NCI-H510A treated with DMSO at 0.1 percent for 48 hours (cell line): ENCODE measurements at places on chromosomes 1 and 21.

DNA sequence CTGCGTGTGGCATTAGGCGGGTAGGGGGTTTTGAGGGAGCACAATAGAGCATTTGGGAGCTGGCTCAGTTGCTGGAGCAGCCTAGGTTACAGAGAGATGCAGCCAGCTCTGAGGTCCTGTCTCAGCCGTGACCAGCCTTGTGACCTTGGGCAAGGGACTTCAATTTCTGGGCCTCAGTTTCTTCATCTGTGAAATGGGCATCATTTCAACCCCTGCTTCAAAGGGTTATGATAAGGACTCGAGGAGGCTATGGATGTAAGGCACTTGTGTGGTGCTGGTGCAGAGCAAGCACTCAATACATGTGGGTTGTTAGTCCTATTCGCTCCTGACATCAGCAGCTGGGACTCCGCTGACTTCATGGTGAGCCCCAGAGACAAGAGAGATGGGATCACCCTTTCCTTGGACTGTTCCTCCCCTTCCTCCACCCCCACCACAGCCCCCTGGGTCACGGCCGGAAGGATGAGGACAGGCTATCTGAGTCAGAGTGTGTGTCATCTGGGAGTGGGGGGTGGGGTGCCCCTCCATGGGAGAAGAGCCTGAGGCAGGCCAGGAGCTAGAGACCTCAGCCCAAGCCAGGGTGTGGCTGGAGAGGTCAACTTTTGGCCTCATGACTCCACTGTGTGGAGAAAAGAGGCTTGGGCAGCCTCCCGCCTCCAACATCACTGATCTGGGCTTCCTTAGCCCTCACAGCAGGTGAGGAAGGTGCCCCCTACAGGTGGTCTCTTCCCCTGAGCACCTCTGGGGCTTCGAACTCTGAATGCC, 71.4 kb upstream of the ZBTB40 start:
- DNase-seq: no peak

GRCh38 chr1:3174487-3175247, 105.7 kb downstream of the PRDM16 start:
- no peak for DNase-seq

DNA sequence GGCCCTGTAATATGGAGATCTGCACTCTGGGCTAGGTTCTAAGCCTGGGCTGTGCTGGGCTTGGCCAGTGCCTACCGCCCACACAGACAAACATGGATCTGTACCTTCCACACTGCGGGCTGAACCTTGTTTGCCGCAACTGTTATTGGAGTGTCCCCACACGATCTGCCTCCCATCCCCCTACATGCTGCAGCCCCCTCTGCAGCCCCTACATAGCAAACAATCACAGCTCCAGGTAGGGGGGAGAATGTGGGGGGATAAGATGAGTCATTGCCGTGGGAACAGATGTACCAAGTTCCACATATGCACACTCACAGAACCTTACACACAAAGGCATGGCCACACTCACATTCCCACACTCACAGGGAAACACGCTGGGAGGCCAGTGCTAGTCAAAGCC, 2.1 kb upstream of the HCRTR1 start:
- DNase-seq: no peak

DNA sequence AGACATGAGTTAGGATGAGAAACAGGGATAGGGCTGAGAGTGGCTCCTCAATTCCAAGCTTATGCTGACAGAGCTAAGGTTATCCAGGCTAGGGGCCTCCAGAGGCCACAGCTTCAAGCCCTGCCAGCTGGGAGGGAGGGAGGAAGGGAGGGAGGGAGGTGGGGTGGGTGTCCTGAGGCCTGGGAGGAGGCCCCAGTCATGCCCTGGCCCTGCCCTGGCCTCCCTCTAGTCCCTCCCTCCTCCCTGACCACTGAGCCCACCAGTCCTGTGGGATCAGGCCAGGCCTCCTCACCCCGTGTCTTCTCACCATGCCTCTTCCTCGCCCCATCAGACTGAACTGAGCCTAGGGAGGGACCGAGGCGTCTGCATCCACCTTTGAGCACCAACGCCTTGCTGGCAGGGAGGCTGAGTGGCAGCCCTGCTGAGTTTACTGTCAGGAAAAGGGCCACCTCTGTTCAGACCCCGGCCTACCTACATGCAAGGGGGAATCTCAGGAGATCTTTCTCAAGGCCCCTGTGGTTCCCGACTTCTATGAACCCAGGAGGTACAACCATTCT, 116.1 kb downstream of the NPHP4 start:
- no peak for DNase-seq

DNA sequence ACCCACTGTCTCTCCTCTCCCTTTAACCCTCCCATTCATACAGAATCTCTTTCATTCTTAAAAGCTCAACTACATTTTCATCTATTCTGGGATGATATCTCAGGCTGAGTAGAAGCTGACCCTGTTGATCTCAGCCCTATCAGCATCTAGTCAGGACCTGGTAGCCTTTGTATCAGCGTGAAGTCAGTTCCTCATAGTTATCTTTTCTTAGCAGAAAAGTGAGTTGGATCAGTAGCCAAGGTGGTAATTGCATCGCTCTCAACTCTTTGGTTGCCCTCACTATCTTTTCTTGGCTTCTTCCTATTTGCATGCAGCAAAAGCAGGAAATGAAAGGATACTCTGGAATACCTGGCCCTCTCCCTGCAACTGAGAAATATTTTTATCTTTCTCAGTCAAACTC, 13.6 kb upstream of the GOLT1A start:
- DNase-seq: no peak

GRCh38 chr21:46191257-46191685, 7.0 kb upstream of the SPATC1L start:
- no peak for DNase-seq

GRCh38 chr21:44052830-44053226, 40.7 kb downstream of the TRAPPC10 start:
- DNase-seq: no peak

GRCh38 chr21:33069994-33070743, at the start of gene OLIG1:
Gene OLIG1, plus strand, starts transcription at chr21:33070141. Its CDS starts 106 bp downstream, at chr21:33070247.
- DNase-seq: peak; percentile 65

- no peak for DNase-seq
Observed at GRCh38 chr1:98428864-98429263, 232.7 kb upstream of the SNX7 start.

GRCh38 chr1:203586496-203587081, 40.0 kb upstream of the ATP2B4 start:
- no peak for DNase-seq

DNA sequence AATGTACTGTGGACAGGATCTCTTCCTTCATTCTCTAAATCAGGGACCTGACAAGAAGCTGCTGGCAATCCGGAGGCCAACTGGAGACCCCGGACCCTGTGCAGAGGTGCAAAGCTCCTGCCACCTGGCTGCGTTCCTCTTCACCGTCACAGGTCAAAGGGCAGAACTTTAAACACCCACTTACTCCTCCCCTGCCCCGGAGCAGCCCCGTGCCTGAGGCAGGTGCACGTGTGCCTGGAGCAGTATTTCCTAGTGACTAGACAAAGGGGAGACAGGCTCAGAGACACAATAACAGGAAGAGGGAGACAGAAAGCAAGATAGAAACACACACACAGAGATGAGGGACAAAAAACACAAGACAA, 6.6 kb upstream of the PIGC start:
- DNase-seq: peak; percentile 60
